ENCODE measurements at places on chromosomes 4 and X.
A peak's percentile ranks its signal among the peaks of the same experiment; 100 is the strongest.

GRCh38 chr4:97987019-97987648, 156.1 kb downstream of the STPG2 start:
- DNase-seq = peak; percentile 12

- no peak for DNase-seq
Measured at GRCh38 chrX:130103605-130104004, 6.7 kb downstream of the ELF4 start.

DNA sequence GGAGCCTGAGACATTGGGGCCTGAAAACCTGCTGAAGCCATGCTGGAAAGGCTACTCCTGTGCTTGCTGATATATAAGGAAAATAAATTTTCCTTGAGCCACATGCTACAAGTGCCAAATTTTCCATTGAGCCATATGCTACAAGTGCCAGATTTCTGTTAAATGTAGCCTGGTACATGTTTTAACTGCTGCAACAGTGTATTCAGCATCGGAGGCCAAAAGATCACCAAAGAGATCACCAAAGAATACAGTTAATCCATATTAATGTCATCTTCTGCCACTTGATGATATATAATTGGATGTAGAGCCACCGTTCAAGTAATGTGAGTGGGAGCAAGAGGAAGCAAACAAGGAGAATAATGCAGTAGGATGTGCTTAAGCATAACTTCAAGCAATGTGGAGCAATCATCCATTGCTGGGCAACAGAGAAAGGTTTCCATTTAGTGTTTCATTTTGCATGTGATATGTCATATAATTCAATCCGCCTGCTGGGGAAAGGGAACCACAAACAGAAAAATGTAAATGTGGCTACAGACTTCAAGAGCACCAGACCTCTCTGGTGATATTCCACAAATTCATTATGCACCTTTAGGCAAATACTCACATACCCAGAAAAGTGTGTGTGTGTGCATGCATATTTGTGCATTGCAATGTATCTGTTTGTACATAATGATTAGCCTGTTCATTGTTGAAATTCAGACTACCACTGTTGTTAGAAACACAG, 295.9 kb downstream of the KCNIP4 start:
- DNase-seq = no peak

DNA sequence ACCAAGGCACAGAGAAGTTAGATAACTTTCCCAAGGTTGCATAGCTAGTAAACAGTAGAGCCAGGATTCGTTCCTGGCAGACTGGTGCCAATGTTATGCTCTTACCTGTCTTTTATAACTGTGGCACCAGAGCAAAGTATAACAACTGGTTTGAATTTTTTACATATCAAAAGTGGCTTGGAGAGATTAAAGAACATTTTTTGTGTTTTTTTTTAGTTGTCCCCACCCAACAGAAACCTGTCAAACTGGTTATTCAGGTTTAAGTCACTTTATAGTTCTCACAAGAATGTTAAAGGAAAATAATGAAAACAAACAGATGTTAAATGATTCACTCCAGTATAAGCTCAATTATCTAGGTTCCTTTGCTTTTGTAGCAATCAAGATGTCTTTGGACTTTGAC, 15.6 kb upstream of the FAM47E start:
- peak; percentile 46 for DNase-seq

GRCh38 chr4:141142423-141142822, 9.2 kb upstream of the RNF150 start:
- no peak for DNase-seq

DNA sequence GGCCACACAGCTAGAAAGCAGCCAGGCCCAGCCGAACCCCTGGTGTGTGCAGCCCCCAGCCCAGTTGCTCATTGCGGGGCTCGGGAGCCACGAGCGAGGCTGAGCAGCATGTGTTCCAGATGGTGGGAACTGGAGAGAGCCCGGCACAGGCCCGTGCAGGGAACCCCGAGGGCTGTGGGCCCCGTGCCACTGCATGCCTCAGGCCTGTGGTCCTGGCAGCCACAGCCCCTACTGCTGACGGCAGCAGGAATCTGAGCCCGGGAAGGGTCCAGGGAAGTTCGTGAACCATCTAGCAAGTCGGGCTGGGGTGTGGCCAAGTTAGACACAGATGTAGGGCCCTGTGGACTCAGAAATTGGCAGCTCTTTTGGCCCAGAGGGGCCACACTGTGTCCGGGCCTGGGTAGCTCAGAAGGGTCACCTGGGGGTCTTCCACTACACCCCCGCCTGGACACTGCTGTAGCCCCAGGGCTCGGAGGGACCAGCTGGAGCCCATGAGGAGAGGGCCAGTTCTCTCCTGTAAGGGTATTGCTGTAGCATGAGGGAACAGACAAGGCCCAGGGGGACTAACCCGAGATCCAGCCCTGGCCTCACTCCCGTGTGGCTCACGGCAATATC, 12.1 kb downstream of the HTRA3 start:
- no peak for DNase-seq

Measured in DMS79 treated with DMSO at 0.1 percent for 48 hours (cell line).